Esophagus squamous epithelium (tissue), 5 donors: ENCODE measurements at places on chromosomes 4 and X.

DNA sequence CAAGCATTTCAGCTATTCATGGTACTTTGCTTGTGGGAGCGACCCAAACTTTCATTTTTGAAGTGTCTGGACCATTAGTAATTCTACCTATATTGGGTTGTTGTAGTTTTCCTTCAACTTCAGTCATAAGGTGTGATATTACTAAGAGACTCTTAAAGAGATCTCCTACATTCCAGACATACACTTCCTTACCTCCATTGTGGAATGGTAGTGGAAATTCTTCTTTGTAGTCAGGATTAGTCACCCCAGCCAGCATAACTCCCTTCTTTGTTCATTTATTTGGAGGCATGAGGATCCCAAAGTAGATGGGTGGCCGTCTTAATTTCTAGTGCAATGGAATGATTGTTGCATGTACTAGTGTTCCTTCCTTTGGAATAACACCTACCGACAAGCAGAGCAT lies 991.4 kb downstream of the ARAP2 start:
- no peak for DNase-seq

- DNase-seq = no peak
Measured at GRCh38 chr4:66565801-66566200, 895.5 kb upstream of the EPHA5 start.

- DNase-seq = no peak
Measured at GRCh38 chr4:41318839-41319530, 62.3 kb downstream of the UCHL1 start.

DNA sequence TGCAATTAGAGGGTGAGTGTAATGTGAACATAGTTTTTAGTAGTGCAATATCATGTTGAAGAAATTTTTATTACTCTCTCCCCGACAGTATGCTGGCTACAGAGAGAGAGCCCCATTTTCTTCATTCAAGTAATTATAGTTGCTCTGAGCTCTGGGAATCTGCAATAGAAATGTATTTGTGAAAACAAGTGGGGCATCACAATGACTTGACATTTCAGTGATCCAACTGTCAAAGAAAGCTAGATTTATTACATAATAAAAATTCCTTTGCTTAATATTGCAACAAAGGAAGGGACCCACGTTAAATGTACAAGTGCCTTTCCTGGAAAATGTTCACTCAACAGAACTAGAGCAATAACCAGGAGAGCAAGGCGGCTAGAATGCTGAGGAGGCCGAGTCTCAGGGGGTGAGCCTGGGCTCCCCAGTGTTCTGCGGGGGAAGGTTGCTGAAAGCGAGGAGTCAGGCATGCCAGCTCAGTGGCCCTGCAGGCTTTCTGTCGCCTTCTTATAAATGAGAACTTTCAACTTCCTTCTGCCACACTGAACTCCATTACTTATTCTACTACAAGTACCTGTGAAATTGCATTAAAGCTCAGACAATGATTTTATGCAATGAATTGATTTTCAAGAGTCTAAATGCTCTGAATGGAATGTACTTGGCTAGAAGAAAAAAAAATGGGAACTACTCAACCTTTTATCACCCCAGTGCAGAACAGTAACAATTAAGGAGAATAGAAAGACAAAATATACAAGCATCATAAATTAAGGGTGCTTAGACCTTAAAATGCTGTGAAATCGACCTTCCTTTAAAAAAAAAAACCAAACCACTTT lies 476.4 kb downstream of the AFF2 start:
- DNase-seq = no peak

GRCh38 chr4:175720067-175720466 lies 92.0 kb downstream of the GPM6A start:
- no peak for DNase-seq

DNA sequence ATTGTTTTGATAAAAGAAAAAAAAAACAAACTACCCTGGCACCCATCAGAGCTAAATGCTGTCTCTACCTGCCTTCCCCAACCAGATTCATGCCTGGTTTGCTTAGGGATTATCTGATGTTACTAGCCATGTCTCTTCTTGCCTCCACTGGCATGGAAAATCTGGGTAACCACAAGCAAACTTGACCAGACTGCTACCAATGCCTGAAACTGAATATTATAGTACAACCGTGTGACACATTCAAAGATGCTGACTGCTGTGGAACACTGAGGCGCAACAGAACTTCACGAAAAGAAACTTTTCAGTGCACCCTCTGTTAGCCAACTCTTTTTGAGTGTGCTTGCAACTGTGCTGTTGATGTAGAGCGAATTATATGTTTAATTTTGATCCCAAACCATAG lies 228.1 kb downstream of the CBR4 start:
- DNase-seq = no peak

DNA sequence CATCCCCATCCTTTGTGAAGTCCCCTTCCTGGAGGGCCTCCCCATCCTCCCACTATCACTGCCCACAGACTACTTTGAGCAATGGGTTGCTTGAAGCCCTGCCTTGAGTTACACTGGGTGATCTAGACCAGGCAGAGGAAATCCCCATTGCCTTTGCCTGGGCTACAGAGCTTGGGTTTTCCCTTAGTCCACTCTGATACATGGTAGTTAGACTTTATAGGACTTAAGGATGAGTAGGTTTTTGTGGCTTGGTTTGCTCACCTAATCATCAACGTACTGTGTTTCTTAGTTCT lies 56.6 kb downstream of the TMEM131L start:
- DNase-seq = no peak

DNA sequence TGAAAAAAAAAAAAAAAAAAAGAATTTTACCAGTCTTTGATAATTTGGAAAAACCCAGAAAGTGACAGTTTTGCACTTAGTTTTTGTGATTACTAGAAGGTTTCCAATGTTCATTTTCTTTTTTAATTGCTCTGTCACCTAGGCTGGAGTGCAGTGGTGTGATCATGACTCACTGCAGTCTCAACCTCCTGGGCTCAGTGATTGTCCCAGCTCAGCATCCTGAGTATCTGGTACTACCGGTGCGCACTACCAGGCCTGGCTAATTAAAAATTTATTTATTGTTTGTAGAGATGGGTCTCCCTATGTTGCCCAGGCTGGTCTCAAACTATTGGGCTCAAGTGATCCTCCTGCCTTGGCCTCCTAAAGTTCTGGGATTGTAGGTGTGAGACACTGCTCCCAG lies 3.3 kb downstream of the NUDT9 start:
- no peak for DNase-seq

- DNase-seq = no peak
Measured at GRCh38 chr4:85783483-85783882, 308.5 kb downstream of the ARHGAP24 start.

DNA sequence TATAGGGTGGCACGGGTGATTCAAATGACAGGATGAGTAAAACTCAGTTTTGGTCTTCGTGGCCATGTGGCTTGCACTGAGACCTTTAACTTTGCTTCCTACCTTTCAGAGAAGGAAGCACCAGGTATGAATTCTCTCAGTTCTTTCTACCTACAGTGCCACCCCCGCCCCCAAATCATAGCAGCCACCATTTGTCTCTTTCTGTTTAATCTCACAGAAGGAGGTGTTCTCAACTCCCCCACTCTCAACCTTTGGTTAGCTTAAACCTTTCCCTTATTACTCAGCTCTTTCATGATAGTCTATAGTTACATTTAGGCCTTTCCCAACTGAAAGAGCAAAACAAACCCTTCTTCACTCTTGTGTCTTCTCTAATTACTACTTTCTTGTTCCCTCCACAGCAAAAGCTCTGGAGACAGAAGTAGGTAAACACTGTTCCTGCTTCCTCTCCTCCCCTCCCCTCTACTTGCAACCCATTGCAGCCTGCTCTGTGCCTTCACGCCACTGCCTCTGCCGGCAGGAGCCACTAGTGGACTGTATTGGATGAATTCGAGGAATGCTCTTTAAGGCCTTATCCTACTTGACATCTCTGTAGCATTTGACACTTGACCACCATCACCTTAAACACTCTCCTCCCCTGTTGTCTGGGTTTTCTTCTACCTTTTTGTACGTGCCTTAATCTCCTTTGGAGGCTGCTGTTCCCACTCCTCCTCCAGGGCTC lies 123.7 kb downstream of the AFF1 start:
- no peak for DNase-seq

- no peak for DNase-seq
Measured at GRCh38 chr4:8468746-8469535, 28.4 kb downstream of the TRMT44 start.

GRCh38 chr4:35461931-35462659 lies 782.2 kb downstream of the ARAP2 start:
- no peak for DNase-seq

DNA sequence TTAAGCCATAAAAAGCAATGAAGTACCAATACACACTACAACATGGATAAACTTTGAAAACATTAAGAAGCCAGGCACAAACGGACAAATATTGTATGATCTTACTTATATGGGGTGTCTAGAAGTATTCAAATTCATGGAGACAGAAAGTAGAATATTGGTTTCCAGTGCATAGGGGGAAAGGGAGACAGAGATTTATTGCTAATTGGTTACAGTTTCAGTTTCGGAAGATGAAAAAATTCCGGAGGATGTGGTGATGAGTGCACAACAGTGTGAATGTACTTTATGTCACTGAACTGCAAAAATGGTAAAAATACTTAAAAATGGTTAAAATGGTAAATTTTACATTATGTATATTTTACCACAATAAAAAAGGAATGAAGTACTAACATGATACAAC lies 5.1 kb upstream of the PRDX4 start:
- DNase-seq = no peak

DNA sequence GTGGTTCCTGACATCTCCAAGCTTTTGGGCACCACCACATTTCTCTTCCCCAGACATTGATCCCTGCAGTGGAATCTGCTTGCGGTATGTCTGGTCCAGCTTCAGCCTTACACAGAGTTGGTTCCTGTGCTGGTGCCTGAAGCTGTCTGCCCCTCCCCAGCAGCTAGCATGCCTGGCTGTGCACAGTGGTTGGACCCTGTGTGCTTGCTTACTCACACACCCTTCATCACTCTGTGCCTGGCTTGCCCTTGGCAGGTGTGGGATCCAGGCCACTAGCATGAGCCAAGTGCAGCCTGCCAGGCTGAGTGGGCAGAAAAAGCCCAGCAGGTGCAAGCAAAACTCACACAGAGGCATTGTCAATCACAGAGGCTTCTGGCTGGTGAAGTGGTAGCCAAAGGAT lies 473.8 kb downstream of the ACTRT1 start:
- no peak for DNase-seq

DNA sequence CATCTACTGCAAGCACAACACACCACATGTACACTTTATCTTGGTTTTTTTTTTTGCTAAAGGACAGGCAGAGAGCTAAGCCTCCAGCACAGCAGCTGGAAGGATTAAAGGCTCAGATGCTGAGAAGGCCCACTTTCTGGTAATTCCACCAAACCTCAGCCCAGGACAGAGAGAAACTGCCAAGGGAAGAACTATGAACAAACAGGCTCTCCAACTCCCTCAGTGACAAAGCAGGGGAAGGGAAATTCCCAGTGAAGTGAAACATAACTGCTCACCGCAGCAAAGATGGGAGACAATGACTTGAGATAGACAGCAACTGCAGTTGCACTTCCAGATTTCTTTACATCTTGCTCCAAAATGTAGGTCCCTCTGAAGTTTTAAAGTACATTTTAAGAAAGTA lies 4.8 kb downstream of the PROM1 start:
- DNase-seq = no peak

DNA sequence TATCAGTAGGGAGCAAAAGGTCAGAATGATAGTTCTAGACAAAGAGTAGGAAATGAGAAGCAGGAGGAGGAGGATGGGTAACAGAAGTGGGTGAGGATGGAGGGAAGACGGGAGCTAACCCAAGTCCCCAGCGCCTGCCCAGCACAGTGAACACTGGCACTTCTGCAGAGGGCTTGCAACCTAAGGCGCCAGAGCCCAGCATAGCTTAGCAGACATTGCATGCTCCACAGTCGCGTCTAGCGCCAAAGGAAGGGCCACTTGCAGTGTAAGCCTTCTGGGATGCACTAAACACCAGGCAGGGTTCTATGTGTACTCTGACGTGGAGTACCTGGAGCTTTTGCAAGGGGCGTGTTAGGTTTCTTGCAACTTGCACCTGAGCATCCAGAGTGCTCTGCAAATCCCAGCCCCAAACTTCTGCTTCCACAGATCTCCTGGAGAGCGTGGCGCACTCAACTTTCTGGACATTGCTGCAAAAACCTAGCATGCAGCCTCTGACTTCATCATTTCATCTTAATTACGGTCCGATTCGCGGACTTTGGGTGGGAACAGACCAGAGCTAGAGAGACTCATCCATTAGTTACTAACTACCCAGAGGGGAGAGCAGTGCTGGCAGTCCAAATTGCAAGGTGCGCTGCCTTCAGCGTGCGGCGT lies 46.5 kb upstream of the NKAP start:
- DNase-seq = no peak

DNA sequence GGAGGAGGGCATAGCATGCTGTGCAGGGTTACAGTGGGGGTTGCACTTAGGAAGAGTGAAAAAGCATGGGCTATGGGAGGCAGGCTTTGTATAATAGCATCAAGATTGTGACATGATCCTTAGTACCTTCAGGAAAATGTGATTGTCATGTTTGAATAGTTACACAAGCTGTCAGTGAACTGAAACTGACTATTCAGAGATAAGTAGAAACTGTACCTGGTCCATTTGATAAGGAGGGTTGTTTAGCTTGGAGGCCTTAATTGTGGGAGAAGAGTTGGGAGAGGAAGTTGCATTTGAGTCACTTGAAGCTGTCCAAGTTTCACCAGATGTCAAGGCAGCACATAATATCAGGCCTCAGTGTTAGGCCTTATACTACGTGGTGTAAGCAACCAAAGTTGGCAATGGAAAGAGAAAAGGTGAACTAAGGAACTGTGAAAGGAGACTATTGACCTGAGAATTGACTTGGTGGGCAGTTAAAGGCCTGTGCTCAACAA lies 85.0 kb downstream of the TEX13C start:
- DNase-seq = no peak

GRCh38 chrX:18681996-18682395 lies 10.1 kb upstream of the RS1 start:
- DNase-seq = no peak

DNA sequence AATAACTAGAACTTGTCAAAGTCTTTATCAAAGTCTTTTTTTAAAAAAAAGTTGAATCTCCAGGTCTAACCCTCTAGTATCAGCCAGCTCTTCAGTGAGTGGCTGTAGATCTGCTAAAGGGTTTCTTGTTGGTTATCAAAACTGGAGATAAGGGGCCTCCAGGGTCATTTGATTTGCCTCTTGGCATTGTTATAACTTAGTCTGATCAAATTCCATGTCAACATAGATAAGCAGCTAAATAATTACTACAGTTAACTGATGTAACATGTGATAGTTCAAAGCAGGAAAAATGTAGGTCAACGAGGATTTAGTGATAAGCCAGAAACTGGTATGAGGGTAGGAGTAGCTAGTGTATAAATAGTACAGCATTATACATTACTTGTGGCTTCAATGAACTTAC lies 465.1 kb downstream of the PDHA2 start:
- DNase-seq = no peak

GRCh38 chr4:55768291-55768690 lies 51.3 kb upstream of the EXOC1L start:
- no peak for DNase-seq

- no peak for DNase-seq
Measured at GRCh38 chr4:174378951-174379350, 95.2 kb downstream of the CEP44 start.

- no peak for DNase-seq
Measured at GRCh38 chrX:113743069-113743468, 840.8 kb upstream of the HTR2C start.

- no peak for DNase-seq
Measured at GRCh38 chr4:102723511-102723910, 37.3 kb downstream of the MANBA start.
